ENCODE measurements at places on chromosomes 12 and 14.

- no peak for DNase-seq
Measured at GRCh38 chr12:30989754-30990153, 63.2 kb downstream of the TSPAN11 start.

GRCh38 chr12:8709124-8709830 is 11.5 kb downstream of the RIMKLB start:
- DNase-seq, result no peak

- DNase-seq, result no peak
Measured at GRCh38 chr14:100473249-100473648, 114.0 kb downstream of the BEGAIN start.

DNA sequence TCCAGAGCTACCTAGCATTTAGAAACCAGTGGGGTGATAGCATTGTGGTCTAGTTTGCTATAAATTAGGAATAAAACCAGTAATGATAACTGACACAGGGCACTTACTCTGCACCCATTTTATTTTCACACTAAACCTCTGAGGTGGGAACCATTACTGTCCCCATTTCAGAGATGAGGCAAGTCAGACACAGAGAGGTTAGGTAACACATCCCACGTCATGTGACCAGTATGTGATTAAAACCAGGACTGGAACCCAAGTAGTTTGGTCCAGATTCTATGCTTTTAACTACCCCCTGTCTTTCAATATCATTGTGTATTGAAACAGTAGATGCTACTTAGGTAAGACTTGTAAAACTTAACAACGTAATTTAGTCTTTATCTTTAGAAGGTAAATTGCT is 110.2 kb downstream of the PLXNC1 start:
- DNase-seq, result no peak

DNA sequence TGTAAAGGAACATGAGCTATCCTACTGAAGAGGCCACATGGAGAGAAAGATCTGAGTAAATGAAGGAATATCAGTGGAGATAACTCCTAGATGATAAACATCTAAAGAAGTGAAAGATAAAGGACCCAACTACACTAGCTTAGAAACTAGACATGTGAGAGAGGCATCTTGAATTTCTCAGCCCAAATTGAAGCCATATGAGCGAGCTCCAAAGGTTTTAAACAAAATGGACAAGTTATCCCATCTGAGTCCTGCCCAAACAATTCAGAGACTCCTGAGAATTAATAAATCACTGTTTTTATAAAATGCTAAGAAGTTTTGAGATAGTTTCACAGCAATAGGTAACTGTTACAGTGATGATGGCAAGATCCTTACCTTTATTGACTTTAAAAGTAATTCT is 438.9 kb downstream of the NAV3 start:
- no peak for DNase-seq

DNA sequence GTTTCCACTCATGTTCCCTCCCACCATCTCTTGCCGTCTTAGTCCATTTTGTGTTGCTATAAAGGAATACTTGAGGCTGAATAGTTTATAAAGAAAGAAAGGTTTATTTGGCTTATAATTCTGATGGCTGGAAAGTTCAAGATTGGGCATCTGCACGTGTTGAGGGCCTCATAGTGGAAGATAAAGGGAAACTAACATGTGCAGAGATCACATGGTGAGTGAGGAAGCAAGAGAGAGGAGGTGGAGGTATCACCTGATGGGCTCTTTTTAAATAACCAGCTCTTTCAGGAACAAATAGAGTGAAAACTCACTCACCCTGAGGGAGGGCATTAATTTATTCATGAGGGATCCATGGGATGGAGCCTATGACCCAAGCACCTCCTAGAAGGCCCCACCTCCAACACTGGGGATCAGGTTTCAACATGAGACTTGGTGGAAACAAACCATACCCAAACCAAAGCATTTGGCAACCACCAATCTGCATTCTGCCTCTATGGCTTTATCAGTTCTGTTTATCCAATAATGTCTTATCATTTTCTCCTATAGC is 29.5 kb downstream of the MYO1H start:
- no peak for DNase-seq

- DNase-seq, result peak; percentile 47
Measured at GRCh38 chr12:64610079-64610659, at the start of gene RASSF3. RASSF3 (plus strand) TSS chr12:64610495; CDS start chr12:64610633, 138 bp downstream.

GRCh38 chr14:24317141-24317928 is 6.0 kb downstream of the LTB4R start:
- no peak for DNase-seq

GRCh38 chr14:95432144-95433093 is 84.0 kb downstream of the SYNE3 start:
- no peak for DNase-seq

DNA sequence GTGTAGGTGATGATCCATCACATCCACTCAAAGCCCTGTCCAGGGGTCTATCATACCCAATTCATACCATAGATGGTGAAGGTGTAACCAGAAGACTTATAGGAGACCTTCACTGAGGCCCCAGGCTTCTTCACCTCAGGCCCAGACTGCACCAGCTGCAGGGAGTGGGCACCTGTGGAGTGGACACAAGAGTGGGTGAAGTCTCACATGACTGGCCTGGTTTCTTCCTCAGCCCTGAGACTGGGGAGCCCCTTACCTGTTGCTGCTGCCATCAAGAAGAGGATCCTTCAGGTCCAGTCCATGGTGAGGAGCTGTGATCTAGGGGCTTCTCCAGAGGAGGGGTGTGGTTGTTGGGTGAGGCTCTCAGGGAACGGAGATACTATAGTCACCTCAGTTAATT is 851.0 kb downstream of the TMEM121 start:
- DNase-seq, result no peak

- no peak for DNase-seq
Measured at GRCh38 chr12:28563286-28563685, 373.0 kb downstream of the CCDC91 start.

DNA sequence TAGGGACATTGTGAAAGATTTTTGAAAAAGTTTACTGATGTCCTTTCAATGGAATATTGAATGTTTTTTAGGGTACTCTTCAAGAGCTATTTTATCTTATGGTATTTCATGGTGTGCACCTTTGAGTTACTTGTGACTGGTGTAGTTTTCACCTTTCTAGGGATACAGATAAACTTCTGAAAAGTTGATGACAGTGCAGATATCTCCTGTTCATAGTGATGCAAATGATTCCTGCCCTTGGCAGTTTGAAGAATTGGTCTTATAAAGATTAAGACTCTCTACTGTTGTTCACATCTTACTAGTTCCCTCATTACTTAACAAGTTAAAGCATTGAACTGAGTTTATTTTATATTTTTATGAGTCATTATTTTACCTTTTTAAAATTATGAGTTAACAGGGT is 408.9 kb downstream of the TRHDE start:
- DNase-seq, result no peak

DNA sequence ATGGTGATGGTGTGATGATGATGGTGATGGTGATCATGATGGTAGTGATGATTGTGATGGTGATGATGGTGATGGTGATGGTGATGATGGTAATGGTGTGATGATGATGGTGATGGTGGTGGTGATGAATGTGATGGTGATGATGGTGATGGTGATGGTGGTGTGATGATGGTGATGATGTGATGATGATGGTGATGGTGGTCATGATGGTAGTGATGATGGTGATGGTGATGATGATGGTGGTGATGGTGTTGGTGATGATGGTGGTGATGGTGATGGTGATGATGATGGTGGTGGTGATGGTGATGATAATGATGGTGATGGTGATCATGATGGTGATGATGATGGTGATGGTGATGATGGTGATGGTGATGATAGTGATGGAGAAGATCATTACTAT is 120.3 kb downstream of the ZNF664 start:
- no peak for DNase-seq

- DNase-seq, result no peak
Measured at GRCh38 chr12:526089-526488, 66.3 kb downstream of the B4GALNT3 start.

GRCh38 chr12:16833376-16834015 is 227.5 kb upstream of the LMO3 start:
- no peak for DNase-seq

DNA sequence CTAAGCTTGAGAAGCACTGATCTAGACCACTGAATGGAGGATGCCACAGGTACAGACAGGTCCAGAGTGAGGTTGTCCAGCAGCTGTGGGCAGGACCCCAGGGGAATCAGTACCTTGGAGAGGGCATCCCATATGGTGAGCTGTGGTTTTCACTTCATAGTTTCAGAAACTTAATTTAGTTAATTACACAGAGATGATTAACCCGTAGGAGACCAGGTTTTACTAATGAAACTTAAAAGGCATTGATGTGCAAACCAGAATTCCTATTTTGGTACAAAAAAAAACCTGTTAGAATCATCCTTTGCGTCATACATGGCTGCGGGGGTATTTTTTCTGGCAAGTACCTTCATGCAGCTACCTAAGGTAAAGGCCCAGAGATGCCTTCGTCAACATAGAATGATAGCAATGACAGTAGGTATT is 159.3 kb downstream of the DACT1 start:
- no peak for DNase-seq

- no peak for DNase-seq
Measured at GRCh38 chr12:63305901-63306875, 155.2 kb upstream of the AVPR1A start.

DNA sequence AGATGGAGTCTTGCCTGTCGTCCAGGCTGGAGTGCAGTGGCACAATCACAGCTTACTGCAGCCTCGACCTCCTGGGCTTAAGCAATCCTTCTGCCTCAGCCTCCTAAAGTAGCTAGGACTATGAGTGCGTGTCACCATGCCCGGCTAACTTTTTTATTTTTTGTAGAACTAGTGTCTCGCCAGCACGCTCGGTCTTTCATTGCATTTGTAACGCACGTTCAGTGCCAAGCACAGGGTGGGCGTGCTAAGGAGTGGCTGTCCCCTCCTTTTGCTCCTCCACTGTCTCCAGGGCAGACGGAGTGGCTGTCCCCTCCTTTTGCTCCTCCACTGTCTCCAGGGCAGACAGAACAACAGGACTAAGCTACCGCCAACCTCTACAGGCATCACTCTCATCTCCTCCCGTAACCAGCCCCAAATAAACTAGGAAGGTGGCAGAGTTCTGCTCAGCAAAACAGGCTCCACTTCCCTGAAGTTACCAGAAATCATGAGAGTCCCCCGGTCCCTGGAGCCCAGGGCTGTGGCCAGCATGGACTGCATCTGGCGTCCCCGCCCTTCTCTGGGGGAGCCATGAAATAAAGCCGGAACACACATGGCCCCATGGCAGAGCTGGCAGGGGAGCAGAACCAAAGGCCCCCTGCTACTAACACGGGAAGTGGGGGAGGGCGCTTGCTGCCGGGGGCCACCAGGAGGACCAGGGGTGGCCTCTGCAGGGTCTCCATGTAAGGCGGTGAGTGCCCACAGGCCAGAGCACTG is 60.2 kb downstream of the CCDC88C start:
- no peak for DNase-seq

DNA sequence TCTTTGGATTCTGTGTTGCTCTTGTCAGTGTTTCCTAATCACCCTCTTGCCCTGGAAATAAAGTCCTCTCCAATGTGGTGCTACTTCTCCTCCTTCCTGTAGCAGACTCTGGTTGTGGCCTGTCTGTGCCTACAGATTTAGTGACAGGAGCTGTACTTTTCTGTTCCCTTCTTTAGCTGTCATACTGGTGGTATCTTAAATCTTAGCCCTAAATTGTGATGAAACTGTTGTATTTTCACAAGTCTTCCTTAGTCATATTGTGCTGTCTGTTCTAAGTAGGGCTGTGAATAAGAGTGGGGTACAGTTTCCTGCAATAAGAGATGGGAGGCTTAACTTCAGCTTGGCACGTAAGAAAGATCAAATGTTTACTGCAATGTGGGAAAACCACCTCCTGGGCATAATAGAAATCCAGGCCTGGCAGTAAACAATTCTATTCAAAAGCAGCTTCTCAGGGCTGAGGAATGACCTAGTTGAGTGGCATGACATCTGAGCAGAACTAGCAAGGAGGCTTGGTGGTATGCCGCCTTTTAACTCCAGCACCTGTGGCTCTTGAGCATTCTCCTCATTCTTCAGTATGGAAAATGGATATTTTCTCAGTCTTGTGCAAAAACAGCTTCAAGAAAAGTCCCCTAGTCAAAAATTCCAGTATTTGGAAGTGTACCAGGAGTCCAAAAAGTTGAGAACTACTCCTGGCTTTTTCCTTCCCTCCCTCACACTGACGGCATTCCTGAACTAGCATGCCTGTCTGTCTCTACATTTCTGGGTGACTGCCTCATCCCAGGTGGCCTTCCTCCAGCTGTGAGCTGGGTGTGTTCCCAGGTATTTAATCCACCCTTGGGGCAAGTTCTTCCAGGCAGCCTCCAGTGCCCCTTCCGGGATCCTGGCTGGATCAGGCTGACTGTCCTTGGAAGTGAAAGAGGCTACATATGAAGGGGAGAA is 19.5 kb downstream of the ANO6 start:
- DNase-seq, result no peak

DNA sequence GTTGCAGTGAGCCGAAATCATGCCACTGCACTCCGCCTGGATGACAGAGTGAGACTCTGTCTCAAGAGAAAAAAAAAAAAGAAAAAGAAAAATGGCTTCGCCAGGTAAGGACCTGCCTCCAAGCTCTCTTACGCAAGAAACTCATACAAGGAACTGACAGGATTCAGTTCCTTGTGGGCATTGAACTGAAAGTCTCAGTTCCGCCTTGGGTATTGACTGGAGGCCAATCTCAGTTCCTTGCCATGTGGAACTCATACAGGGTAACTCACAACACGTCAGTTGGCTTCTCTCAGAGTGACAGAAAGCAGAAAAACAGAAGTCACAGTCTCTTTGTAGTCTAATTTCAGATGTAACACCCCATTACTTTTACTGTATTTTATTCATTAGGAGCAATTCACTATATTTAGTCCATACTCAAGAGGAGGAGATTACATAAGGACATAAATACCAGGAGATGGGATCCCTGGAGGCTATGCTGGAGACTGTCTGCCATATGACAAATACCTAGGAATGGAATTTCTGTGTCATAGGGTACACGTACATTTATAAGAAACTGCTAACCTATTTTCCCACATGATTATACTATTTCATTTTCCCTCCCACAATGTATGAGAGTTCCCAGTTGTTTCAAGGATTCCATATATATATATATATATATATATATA is 11.4 kb upstream of the NOPCHAP1 start:
- no peak for DNase-seq

DNA sequence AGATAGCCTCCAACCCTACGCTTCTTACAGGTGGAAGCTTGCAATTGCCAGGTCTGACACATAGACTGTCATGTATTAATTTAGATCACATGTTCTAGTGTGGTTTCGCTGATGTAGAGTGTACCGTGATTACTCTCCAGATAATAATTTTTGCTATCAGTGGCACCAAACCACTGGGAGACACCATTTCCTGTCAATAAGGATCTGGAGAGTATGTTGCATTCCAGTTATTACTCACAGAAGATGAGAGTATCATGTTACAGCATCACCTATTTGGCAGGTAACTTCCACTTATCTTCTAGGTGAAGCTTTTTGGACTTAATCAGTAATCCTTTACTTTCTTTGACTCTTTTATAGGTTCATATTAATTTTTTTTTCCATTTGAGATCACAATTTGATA is 147.2 kb downstream of the HELB start:
- no peak for DNase-seq

GRCh38 chr14:65117769-65118745 is 15.7 kb upstream of the MAX start:
- no peak for DNase-seq

Data from activated CD4-positive, CD25-positive, alpha-beta regulatory T cell (primary cell).